ENCODE measurements at places on chromosomes 7 and 10. TPM values are rescaled to one million over a fixed set of nuclear protein-coding genes. Genes with fewer than 3 reads are reported as not detected.

DNA sequence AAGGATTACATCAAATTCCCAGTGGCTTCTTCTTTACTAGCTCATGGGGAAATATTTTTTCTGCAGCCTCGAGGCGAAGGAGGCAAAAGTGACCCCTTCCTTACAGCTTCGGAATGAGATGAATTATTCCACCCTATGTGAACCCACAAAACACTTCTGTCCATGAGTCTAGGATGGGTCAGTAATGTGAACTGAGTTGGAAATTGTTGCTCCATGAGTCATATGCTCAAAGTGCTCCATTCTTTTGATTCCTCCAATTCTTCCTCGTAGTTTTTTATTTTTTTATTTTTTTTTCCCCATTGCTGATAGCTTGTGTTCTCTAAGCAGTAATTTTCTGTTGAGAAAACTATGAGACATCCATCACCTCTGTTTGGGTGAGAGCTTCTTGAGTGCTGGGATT is 31.7 kb upstream of the FAM204A start:
- H3K27me3 ChIP-seq: no peaks in the 10 kb centered on the region
- peaks cover 16% of the 10 kb centered on the region for H3K4me1 ChIP-seq
- H3K36me3 ChIP-seq: no peaks in the 10 kb centered on the region
- DNase-seq: no peak
- no peak overlapping the region for H3K4me3 ChIP-seq
- no peak overlapping the region for H3K27ac ChIP-seq

HOXA10 gene
- 0.12 TPM for total RNA-seq

GRCh38 chr10:48627984-48628609 is 23.2 kb upstream of the ARHGAP22 start:
- DNase-seq: no peak
- H3K27ac ChIP-seq: no peak overlapping the region
- H3K4me1 ChIP-seq: peaks cover 22% of the 10 kb centered on the region
- no peaks in the 10 kb centered on the region for H3K36me3 ChIP-seq
- no peak overlapping the region for H3K4me3 ChIP-seq

DNA sequence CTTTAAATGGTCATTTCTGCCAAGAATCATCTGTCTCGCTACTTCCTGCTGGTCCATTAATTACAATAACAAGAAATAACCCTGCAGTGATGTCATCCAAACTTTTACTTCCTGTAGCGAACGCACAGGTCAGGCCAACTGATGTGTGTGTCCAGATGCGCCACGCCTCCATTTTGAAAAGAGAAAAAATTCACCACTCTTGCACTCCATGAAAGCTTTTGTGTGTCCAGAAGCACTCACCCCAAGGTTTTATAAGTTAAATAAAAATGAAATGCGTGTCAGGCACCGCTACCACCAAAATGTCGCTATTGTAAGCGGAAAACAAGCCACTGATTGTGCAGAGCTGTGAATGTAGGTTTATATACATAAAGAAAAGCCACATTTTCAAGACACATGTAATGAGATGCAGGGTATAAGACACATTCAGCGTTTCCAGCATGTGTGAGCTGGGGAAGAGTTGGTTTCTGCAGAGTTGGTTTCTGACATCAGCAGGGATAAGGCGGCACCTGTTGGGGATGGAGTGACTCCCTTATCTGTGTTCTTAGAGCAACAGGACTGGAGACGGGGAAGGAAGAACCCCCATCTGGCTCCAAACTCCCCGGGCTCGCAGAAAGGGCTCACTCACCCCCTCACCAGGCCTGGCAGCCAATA is 83.3 kb downstream of the CTBP2 start:
- H3K36me3 ChIP-seq: peaks cover 13% of the 10 kb centered on the region
- no peaks in the 10 kb centered on the region for H3K27me3 ChIP-seq
- peaks cover 36% of the 10 kb centered on the region for H3K4me1 ChIP-seq
- no peak overlapping the region for H3K4me3 ChIP-seq

MSMB gene
- not detected for total RNA-seq
